ENCODE measurements at places on chromosomes 5 and 9.

DNA sequence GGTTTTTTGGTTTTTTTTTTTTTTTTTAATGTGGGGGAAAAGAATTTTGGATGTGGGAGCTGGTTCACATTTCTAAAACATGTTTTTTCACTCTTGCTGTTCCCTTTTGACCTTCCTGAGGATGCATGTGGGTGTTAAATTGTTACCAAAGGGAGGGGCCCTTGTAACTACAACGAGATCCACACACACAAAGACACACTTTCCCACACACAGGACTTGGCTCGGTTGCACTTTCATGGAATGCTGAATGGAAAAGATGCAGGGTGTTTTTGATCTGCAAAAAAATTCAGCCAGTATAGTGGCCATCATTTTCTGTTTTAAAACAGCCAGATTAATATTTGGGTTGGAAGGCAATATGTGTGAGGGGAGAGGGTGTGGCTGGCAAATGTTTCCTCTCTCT lies 576.9 kb downstream of the EBF1 start:
- DNase-seq, result no peak

GRCh38 chr9:34254141-34254913 lies 74.7 kb downstream of the KIF24 start:
- DNase-seq, result no peak

- no peak for DNase-seq
These were observed 49.4 kb downstream of the MEF2C start for GRCh38 chr5:88833371-88834130.

DNA sequence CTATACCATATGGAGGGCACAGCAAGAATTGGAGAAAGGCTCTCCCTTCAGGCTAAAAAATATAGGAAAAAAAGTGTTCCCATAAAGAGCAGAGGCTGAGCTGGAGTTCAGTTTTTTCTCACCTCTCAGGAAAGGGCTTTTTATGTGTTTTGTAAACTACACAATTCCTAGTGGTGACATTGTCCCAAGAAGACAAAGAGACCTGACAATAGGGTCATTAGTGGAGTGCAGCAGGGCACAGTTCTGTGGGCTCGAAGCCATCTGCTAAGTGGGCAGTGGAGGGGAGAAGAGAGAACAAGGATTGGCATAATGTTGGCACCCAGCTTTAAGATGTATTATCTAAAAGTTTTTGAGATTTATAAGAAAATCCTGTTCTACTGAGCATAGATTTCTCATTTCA lies 162.5 kb downstream of the HCN1 start:
- no peak for DNase-seq

- DNase-seq, result no peak
These were observed 43.1 kb upstream of the C6 start for GRCh38 chr5:41256400-41256799.

GRCh38 chr5:145008876-145009530 lies 826.1 kb downstream of the PRELID2 start:
- no peak for DNase-seq

GRCh38 chr5:36593867-36594266 lies 12.5 kb upstream of the SLC1A3 start:
- DNase-seq, result no peak

- DNase-seq, result no peak
These were observed 60.1 kb downstream of the CCDC171 start for GRCh38 chr9:15612962-15613361.

DNA sequence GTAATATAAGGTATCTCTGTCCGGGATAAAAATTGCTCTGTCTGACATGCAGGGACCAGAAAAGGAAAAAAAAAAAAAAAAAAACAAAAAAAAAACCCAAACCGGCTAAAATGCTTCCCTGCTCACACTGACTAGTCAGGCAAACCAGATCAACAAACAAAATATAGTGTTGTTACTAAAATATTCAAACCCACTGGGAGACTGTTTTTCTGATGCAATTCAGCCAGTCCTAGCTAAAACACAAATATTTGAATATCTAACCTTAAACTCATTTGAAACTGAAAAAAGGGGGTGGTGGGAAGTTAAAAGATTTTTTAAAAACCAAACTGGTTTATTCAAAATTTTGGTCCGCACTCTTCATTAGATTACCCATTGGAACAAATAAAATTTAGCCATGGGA lies 61.0 kb downstream of the APBA1 start:
- DNase-seq, result no peak

GRCh38 chr5:40791715-40792139 lies 6.4 kb downstream of the PRKAA1 start:
- DNase-seq, result no peak

- DNase-seq, result no peak
These were observed 41.2 kb downstream of the NIM1K start for GRCh38 chr5:43232943-43233833.

DNA sequence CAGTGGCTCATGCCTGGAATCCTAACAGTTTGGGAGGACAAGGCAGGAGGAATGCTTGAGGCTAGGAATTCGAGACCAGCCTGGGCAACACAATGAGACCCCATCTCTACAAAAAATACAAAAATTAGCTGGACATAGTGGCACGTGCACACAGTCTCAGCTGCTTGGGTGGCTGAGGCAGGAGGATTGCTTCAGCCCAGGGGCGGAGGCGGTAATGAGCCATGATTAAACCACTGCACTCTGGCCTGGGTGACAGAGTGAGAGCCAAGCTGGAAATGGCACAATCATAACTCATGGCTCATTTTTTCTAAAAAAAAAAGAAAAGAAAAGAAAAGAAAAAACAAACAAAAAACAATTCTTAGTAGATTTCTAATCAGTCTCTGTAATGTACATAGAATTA lies 446.2 kb downstream of the ELAVL2 start:
- DNase-seq, result no peak

GRCh38 chr5:134209477-134210245 lies 16.2 kb downstream of the PPP2CA start:
- no peak for DNase-seq

- no peak for DNase-seq
These were observed 25.2 kb downstream of the FAT2 start for GRCh38 chr5:151565971-151566370.

DNA sequence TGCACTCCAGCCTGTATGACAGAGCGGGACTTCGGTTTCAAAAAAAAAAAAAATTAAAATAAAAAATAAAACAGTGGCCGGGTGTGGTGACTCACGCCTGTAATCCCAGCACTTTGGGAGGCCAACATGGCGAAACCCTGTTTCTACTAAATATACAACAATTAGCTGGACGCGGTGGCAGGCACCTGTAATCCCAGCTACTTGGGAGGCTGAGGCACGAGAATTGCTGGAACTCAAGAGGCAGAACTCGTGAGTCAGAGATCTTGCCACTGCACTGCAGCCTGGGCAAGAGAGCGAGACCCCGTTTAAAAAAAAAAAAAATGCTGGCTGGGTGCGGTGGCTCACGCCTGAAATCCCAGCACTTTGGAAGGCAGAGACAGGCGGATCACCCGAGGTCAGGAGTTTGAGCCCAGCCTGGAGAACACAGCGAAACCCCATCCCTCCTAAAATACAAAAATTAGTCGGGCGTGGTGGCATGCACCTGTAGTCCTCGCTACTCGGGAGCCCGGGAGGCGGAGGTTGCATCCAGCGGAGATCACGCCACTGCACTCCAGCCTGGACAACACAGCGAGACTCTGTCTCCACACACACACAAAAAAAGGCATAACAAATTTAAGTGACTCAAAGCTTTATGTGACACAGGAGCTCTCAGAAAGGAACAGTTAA lies 1.5 kb upstream of the NPM1 start:
- DNase-seq, result no peak

DNA sequence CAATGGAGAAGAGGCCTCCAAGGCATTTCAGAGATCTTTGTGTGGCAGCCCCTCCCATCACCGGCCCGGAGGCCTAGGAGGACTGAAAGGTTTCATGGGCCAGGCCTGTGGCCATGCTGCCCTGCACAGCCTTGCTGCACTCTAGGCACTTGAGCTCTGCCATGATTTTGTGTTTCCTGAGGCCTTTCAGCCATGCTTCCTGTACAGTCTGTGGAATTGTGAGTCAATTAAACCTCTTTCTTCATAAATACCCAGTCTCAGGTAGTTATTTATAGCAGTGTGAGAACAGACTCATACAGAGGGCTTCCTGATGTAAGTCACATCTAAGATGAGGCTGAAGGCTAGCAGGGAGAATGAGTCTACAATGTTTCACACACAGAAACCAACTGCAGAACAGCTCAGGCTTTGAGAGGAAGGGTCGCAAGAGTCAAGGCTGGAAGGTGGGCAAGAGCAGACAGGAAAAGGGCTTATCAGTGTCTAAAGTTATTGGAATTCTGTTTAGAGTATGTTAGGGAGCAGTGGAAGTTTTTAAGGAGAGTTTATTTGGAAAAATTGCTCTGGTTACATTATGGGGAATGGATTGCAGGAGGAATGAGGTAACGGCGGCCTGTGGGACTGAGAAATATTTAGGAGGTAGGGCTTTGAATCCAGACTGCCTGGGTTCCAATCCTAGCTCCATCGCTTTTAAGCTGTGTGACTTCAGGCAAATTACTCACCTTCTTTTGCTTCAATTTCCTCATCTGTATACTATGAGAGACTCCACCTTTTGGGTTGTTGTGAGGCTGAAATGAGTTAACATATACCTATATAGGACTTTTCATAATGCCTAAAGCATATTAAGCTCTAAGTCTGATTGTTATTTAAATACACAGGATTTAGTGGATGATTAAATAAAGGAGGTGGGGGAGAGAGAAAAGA lies 291.2 kb downstream of the CWC27 start:
- no peak for DNase-seq

DNA sequence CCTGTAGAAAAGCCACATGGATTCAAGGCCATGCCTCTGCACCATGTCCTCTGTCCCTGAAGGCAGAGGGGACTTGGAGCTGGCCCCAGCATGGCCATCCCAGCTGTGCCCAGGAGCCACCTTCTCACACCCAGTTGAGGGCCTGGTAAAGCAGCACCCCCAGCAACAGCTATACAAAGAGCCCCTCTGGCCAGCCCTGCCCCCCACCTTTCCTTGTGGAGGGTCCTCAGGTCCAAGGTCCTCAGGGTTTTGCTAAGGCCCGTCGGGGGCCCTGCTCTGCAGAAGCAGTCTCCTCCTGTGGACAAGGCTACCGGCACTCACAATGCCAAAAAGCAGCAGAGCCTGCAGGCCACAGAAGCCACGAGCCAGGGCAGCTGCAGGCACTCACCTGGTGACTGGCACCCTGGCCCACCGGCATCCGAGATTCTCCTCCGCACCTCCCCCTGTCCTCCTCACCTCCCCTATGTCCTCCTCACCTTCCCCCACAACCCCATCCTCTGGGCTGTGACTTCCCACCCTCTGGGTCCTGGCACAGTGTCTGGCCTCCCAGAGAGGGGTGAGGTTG lies 39.9 kb upstream of the LPCAT1 start:
- no peak for DNase-seq

DNA sequence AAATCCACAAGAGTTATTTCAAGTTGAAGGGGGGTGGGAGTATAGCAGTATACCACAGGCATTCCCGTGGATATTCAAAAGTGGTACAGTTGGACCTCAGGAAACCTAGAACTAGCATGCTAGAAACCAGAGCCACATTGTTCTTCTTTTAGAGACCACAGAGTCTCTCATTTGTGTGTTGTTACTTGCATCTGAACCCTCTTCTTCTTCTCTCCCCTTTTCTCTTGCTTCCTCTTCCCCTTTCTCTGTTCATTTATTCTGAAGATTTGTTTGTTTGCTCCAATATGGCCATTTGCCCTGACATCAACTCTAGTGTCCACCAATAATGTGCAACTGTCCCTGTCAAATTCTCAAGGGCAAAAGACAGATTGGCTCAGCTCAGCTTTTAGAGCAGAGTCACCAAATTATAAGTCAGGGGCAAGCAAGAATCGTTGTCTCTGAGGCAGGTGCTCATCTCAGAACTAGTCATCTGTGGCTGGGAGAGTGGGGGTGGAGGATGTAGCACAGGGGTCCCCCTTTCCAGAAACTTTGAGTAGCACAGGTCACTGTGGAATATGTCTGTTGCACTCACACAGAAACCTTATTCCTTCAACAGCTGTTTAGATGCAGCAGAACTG lies 321.1 kb downstream of the ARRDC3 start:
- no peak for DNase-seq

DNA sequence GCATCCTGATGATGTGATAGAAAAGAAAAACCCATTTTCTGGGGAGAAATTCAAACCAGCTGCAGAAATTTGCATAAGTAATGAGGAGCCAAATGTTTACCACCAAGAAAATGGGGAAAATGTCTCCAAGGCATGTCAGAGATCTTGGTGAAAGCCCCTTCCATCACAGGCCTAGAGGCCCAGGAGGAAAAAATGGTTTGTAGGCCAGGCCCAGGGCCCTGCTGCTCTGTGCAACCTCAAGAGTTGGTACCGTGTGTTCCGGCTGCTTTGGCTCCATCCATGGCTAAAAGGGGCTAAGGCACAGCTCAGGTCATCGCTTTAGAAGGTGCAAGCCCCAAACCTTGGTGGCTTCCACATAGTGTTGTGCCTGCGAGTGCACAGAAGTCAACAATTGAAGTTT lies 543.1 kb downstream of the ZNF608 start:
- DNase-seq, result no peak

GRCh38 chr9:37621273-37622121 lies 29.1 kb upstream of the TOMM5 start:
- no peak for DNase-seq

GRCh38 chr9:20808002-20808401 lies 123.9 kb downstream of the FOCAD start:
- DNase-seq, result no peak

DNA sequence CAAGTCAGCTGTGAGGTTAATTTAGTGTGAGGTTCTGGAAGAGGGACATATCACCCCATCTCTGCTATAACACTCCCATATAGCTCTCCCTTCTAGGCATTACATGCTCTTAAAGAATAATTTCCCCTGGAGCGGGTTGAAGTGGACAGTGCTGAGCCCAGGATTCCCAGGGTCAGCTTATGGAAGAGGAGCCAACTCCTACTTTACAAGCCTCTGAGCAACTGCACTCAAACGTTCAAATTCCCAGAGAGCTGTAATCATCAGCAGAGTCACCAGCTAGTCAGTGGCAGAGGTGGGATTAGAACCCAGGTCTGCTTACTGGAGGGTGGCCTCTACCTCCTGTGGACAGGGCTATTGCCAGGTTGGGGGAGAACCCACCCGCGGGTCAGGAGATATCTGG lies 1.4 kb downstream of the NEURL1B start:
- no peak for DNase-seq

GRCh38 chr5:135609981-135610380 lies 31.2 kb upstream of the CXCL14 start:
- no peak for DNase-seq

Data from T-helper 9 cell (primary cell).